ENCODE measurements at places on chromosomes 11 and 22. TPM values are rescaled to one million over a fixed set of nuclear protein-coding genes. Genes with fewer than 3 reads are reported as not detected.

DNA sequence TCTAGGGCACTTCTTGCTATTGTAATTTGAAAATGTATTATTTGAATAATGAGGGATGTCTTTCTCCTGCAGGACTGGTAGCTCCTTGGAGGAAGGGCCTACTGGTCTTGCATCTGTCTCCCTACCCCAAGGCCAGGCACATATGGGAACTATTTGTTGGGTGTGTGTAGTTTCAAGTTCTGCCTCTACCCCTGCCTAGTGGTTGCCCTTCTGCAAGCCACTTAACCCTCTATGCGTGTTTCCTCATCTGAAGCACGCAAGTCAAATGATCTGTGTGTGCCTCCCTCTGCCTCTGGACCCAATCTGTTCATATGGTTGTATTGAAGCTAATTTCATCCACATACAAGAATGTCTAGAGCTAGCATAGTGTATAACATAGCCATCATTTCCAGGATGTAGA lies 67.0 kb downstream of the WNT11 start:
- H3K27ac ChIP-seq = no peak overlapping the region
- H3K36me3 ChIP-seq = no peaks in the 10 kb centered on the region

GAB4 gene
- not detected for total RNA-seq

GRCh38 chr11:126888115-126888712 lies 112.4 kb downstream of the KIRREL3 start:
- H3K4me3 ChIP-seq = no peak overlapping the region
- H3K36me3 ChIP-seq = no peaks in the 10 kb centered on the region
- no peak for DNase-seq
- H3K4me1 ChIP-seq = no peaks in the 10 kb centered on the region
- no peaks in the 10 kb centered on the region for H3K27me3 ChIP-seq

MYBPC3 gene
- total RNA-seq = 1.3 TPM

DNA sequence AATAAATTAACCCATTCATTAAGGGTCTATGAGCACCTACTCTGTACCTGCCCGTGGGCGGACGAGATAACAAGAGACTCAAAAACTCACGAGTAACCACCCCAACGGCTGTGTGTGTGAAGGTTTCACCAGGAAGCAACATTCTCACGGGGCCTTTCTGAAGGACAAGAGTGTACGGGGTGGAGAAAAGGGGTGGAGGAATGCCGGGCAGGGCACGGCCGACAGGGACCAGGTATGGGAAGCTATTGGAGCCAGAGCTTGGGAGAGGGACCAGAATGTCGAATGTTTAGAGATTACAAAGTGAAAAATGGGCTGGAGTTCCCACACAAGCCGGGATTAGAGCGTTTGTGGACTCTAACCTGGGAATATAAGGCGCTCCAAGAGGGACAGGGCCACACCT lies 1.6 kb downstream of the KMT5B start:
- H3K4me3 ChIP-seq = peak overlapping the region; percentile 4
- H3K27me3 ChIP-seq = no peaks in the 10 kb centered on the region
- peak overlapping the region; percentile 85 for H3K27ac ChIP-seq
- peaks cover 20% of the 10 kb centered on the region for H3K4me1 ChIP-seq

CDC42BPG gene
- 9.2 TPM for total RNA-seq

FZD4 gene
- total RNA-seq = 24.6 TPM

DNA sequence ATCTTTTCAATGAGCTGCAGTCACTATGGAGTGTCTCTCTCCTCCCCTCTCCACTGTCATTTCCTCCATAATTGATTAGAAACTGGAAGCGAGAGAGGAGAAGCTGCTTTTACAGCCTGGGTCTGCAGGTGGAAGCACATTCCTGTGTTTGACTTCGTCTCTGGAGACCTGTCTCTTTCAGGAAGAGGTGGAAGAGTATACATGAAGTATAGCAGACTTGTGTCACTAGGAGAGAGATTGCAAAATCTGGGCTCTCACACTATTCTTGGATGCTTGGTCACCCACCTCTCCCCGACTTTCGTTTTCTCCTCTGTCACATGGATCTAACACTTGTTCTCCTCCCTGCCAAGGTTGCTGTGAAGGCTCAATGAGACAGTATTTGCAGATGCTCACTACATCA lies 323.3 kb downstream of the NTM start:
- peaks cover 10% of the 10 kb centered on the region for H3K27me3 ChIP-seq
- DNase-seq = no peak
- no peak overlapping the region for H3K27ac ChIP-seq
- H3K4me3 ChIP-seq = no peak overlapping the region

HBD gene
- total RNA-seq = not detected
